ENCODE measurements at places on chromosomes 1 and 21.
A peak's percentile ranks its signal among the peaks of the same experiment; 100 is the strongest.

DNA sequence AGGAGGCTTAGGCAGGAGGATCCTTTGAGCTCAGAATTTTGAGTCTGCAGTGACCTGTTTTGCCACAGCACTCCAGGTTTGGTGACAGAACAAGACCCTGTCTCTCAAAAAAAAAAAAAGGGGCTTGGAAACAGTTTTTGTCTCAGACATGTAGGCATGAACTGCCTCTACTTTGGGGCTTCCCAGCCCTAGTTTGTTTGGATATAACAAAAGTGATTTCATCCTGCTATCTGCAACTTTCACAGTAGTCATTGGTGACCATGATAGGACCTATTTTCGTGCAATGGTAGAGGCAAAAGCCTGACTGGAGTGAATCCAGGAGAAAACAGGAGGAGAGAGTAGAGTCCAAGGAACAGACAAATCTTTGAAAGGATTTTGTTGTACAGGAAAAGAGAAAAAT is 20.3 kb upstream of the EVI5 start:
- no peak for DNase-seq

GRCh38 chr1:176531036-176531435 is 68.1 kb downstream of the PAPPA2 start:
- DNase-seq = no peak

DNA sequence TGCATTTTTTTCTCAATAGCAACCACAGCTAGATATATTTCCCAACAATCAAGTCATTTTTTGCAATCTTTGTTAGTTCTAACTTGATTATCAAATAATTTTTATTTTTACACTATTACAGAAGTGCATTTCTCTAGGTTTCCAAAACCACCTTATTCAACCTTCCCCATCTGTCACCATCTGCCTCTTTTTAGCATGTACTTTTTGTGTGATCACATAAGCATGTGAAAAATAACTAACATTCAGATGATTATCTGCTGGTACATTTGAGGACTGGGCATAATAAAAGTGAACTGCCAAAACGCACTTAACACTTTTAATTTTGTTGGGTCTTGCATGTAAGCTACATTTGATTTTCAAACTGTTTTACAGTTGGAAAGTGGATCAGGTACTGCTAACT is 291.5 kb downstream of the AKT3 start:
- DNase-seq = no peak

DNA sequence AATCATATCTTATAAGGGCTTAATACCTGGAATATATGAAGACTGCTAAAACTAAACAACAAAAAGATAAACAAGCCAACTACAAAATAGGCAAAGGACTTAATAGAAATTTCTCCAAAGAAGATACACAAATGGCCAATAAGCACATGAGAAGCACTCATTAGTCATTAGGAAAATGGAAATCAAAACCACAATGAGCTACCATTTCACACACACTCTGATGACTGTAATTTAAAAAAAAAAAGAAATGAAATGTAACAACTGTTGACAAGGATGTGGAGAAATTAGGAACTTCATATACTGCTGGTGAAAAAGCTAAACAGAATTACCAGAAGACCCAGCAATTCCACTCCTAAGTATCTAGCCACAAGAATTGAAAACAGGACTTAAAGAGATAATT is 374.2 kb upstream of the ZP4 start:
- DNase-seq = no peak

DNA sequence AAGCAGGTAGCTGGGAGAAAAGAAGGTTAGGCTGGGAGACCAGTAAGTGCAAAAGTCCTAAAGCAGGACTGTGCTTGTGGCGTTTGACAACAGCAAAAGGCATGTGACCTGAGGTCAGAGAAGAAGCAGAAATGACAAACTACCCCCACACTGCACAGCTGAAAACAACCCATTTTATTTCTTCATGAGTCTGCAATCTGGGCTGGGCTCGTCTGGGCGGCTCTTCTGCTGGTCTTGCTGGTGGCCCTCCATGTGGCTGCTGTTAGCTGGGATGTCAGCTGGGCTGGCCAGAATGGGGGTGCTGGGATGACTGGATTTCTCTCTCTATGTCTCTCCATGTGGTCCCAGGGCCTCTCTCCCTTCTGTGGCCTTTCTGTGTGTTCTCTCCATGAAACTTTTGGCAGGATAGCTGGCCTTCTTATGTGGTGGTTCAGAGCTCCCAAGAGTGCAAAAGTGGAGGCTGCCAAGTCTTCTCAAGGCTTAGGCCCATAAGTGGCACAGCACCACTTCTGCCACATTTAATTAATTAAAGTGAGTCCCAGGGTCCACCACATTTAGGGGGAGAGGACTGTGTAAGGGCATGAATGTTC is 128.6 kb downstream of the RIPK4 start:
- DNase-seq = no peak

DNA sequence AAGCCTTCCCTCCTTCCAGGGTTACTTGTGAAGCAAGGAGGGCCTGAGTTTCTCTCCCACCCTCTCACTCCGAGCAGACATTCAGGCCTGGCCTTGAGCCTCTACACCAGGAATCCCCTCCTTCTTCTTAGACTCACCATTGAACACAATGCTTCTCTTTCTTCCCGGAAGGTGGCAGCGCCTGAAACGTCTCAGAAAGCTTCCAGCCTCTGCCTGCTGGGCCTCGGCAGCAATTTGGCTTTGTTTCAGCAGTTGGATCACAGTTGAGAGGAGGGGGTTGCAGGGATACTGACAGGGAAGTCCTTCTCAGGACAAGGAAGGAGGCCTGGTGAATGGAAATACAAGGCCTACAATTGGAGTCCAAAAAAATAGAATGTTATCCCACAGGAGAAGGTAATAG is 6.3 kb downstream of the CLDN8 start:
- no peak for DNase-seq

DNA sequence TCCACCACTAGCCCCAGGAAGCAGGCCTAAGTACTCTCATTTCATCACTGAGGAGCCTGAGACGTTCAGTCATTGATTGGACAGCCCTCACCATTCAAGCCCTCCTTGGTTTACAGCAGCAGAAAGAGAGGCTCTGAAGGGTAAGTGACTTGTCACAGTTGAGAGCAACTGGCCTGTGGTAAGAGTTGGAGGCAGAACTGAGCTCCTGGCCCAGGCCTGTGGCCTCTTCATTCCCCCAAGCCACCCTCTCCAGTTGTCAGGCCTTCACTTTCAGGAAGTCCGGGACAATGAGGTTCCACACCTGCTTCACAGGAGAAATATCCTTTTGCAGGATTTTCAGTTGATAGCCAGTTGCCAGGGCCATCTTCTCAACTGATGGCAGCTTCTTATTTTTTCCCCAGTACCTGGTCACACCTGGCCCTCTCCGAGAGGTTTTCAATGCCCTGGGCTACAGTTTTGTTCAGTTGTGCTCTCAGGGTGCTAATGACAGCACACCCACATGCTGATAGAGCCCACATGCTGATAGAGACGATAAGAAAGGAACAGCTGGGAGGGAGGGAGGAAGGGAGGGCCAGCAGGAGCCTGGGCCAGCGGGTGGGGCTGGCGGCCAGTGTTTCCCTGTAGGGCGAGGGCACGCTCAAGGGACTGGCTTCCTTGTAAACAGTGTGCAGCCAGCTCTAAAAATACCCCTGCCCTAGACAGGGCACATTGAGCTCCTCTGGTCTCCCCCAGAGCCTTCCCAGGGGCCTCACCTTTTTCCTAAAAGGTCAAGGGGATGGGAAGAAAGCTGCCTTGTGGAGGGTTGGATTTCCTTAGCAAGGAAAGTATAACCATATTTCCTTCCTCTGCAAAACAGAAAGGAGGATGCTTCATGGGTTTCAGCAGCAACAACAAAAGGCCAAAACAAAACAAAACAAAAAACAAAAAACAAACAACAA is 112.7 kb upstream of the JUN start:
- DNase-seq = no peak

DNA sequence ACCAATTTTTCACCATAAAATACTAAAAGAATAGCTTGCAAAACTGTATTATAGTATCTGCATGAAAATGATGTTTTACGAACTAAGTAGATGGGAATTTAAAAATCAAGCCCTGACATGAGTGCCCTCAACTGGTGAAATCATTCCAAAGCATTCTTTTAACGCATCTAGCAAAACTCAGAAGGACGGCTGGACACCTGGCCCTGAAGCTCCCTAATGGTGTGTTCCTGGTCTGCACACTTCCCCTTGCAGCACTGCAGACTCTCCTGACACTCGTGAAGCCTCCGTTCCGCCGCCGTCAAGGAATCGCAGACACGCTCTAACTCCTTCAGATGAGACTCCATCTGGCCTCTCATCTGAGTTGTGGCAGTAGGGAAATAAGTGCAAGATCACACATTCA is 39.9 kb downstream of the ODF2L start:
- DNase-seq = no peak

DNA sequence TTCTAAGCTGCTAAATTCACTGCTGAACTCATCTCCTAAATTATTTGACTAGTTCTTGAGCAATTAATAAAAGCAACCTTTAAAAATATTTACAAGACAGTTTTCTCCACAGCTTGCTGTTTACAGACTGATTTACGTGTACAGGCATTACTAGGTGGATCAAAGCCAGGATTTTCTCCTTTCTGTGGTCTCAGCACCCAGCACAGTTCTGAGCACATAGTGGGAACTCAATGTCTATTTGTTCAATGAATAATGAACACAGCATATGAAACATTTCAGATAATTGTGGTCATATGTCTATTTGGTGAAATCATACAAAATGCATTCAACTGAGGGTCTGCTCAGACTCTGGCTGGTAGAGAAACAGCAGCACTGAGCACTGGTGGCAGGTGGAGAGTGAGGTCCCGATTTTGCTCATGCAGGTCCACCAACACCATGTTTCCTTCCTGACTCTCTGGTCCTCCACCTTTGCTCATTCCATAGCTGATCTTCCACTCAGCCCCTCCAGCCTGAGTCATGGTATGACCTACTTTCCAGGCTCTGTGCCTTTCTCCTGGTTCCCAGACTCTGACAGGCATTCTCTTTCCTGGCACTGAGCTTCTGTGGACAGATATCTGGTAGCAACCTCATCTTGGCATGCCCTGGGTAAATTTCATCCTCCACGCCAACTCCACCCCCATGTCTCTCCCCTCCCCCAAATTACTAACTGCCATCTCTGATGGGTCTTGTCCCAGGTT is 311.3 kb downstream of the TGFB2 start:
- no peak for DNase-seq

DNA sequence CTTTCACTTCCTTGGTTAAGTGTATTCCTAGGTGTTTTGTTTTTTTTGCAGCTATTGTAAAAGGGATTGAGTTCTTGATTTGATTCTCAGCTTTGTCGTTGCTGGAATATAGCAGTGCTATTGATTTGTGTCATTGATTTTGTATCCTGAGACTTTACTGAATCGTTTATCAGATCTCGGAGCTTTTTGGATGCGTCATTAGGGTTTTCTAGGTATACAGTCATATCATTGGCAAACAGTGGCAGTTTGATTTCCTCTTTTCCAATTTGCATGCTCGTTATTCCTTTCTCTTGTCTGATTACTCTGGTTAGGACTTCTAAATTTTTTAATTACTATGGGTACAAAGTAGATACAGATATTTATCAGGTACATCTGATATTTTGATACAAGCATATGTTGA is 75.4 kb downstream of the SLC35A3 start:
- DNase-seq = no peak

DNA sequence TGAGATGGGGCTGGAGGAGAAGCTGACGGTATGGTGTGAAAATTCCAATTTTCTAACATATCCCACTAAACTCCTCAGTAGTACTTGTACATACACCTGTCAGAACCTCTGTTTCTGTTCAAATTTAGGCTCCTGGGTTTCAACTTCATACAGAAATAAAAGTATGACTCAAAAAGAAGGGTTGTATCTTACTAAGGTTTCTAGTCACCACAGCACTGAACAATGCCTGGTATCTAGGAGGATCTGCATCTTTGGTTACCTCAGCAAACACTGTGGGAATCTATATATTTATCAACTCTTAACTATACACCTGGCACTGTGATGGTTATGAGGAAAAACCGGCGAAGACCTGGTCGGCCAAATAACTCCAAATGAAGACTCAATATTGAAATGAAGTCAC is 13.8 kb downstream of the RBM34 start:
- no peak for DNase-seq

DNA sequence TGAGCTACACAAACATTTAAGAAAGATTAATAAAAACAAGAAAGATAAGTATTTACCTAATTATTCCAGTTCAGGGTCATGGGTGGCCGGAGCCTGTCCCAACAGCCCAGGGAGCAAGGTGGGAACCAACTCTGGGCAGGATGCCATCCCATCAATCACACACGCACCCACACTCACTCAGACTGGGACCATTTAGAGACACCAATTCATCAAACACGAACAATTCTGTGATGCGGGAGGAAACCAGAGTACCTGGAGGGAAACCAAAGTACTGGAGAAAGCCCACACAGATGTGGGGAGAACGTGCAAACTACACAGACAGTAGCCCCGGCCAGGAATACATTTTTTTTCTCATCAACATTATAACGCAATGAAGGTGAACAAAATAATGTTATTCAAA is 16.2 kb downstream of the WASF2 start:
- DNase-seq = peak; percentile 28

DNA sequence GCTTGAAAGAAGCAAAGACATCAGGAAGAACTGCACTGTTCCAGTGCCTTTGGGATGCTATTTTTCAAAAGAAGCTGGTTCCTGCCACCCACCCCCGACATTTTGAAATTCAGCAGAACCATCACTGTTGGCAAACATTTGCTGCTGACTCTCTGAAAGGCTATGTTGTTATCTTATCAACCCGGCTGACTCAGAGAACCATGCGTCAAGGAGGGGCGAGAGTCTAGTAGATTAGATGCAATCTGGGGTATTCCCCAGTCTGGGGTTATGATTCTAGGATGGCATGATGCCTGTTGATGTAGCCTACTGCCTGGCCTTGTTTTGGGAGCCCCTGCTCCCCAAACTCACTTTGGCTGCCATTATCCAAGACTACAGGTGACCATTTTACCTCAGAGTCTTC is 267.8 kb upstream of the RUNX1 start:
- DNase-seq = no peak

DNA sequence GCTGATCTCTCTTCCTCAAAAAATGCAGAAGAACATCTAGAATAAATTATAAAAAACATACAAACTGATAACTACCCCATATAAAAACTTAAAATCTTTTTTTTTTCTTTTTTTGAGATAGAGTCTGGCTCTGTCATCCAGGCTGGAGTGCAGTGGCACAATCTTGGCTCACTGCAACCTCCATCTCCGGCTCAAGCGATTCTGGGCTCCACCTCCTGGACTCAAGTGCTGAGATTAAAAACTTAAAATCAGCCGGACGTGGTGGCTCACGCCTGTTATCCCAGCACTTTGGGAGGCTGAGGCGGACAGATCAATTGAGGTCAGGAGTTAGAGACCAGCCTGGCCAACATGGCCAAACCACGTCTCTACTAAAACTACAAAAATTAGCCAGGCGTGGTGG is 31.1 kb downstream of the LIN9 start:
- no peak for DNase-seq

- DNase-seq = no peak
Measured at GRCh38 chr1:222167896-222168295, 380.0 kb downstream of the HHIPL2 start.

DNA sequence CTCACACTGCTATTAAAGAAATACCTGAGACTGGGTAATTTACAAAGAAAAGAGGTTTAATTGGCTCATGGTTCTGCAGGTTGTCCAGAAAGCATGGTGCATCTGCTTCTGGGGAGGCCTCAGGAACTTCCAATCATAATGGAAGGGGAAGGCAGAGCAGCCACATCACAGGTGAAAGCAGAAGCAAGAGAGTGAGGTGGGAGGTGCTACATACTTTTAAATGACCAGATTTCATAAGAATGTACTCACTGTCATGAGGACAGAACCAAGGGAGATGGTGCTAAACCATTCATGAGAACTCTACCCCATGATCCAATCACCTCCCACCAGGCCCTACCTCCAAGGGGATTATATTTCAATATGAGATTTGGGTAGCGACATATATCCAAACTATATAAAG is 55.7 kb downstream of the MRPL39 start:
- no peak for DNase-seq
